ENCODE measurements at places on chromosomes 12 and 14.

DNA sequence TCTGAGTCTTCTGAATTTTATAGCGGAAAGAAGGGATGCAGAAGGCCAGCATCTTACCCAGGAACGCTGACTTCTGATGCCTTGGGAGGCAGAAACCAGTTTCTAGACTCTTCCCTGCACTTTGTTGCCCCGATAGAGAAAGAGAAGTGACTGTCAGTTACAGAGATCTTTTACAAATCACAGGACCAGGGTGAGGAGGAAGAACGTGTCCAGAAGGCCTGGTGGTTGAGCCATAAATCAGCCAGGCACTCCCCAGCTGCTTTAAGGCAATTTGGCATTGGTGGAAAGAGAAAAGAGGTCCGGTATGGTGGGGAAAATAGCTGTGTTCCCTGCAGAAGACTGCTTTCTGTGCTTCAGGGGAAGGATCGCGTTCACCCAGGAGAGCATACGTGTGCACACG, 88.7 kb upstream of the KCNA1 start:
- no peaks in the 10 kb centered on the region for H3K4me1 ChIP-seq
- peak overlapping the region; percentile 75 for H3K27ac ChIP-seq
- H3K4me3 ChIP-seq, result no peak overlapping the region
- H3K36me3 ChIP-seq, result no peaks in the 10 kb centered on the region
- no peak for DNase-seq

- no peak overlapping the region for H3K4me3 ChIP-seq
- H3K27me3 ChIP-seq, result no peaks in the 10 kb centered on the region
- no peak for DNase-seq
- no peaks in the 10 kb centered on the region for H3K4me1 ChIP-seq
- no peaks in the 10 kb centered on the region for H3K36me3 ChIP-seq
- no peak overlapping the region for H3K27ac ChIP-seq
Measured at GRCh38 chr14:77369285-77369684, 7.6 kb downstream of the TMED8 start.

DNA sequence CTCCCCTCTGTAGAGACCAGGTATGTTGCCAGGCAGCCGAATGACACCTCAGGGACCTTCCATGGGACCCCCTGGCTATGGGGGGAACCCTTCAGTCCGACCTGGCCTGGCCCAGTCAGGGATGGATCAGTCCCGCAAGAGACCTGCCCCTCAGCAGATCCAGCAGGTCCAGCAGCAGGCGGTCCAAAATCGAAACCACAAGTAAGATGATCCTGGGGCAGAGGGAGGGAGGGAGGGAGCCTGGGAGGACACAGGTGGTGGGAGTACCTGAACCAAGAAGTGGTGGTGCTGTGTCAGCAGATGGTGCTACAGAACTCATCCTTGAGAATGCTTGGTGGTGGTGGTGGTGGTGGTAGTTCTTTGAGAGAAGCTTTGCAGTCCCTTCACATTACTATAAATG, 1.0 kb downstream of the SMARCD1 start:
- no peaks in the 10 kb centered on the region for H3K27me3 ChIP-seq

DNA sequence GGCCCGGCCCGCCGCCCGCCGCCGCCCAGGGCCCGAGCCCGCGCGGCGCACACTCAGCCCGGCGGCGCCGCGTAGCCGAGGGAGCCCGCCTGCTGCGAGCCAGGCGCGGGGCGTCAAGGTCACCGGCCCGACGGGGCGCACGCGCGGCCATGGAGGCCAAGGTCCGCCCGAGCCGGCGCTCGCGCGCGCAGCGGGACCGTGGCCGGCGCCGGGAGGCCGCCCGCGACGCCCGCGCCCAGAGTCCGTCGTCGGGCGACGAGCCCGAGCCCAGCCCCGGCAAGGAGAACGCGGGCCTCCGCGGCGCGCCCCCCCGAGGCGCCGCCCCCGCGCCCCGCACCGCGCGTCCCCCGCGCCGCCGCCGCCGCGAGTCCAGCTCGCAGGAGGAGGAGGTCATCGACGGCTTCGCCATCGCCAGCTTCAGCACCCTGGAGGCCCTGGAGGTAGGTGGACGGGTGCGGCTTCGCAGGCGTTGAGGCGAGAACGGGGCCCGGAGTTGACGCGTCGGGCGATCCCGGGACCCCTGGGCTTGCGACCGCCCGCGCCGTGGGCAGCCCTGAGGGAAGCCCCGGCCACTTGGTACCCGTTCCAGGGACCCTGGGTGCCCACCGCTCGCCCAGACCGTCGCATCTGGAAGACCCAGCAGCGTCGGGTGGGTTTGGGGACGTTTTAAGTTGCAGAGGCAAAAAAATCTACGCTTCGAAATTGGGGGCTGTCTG, 629 bp downstream of the FBRSL1 start:
- H3K27me3 ChIP-seq, result no peaks in the 10 kb centered on the region
- peak overlapping the region; percentile 72 for H3K4me3 ChIP-seq
- DNase-seq, result no peak
- H3K36me3 ChIP-seq, result no peaks in the 10 kb centered on the region

GRCh38 chr12:79371226-79371625, 319.5 kb downstream of the PAWR start:
- H3K4me1 ChIP-seq, result no peaks in the 10 kb centered on the region
- no peak overlapping the region for H3K27ac ChIP-seq

GRCh38 chr12:91778938-91779400, 366.7 kb downstream of the BTG1 start:
- no peaks in the 10 kb centered on the region for H3K36me3 ChIP-seq
- DNase-seq, result peak; percentile 63
- no peak overlapping the region for H3K27ac ChIP-seq

GRCh38 chr14:51304941-51305340, 64.9 kb downstream of the TMX1 start:
- H3K27me3 ChIP-seq, result no peaks in the 10 kb centered on the region
- H3K27ac ChIP-seq, result no peak overlapping the region
- no peak overlapping the region for H3K4me3 ChIP-seq
- H3K4me1 ChIP-seq, result no peaks in the 10 kb centered on the region
- no peak for DNase-seq

- H3K4me3 ChIP-seq, result no peak overlapping the region
- H3K27me3 ChIP-seq, result no peaks in the 10 kb centered on the region
- no peaks in the 10 kb centered on the region for H3K36me3 ChIP-seq
- no peak for DNase-seq
- no peak overlapping the region for H3K27ac ChIP-seq
Measured at GRCh38 chr12:79367032-79367589, 323.7 kb downstream of the PAWR start.
